ENCODE measurements at places on chromosomes 3 and 15.

GRCh38 chr15:68693071-68693470 lies 114.3 kb downstream of the CORO2B start:
- no peak for DNase-seq

DNA sequence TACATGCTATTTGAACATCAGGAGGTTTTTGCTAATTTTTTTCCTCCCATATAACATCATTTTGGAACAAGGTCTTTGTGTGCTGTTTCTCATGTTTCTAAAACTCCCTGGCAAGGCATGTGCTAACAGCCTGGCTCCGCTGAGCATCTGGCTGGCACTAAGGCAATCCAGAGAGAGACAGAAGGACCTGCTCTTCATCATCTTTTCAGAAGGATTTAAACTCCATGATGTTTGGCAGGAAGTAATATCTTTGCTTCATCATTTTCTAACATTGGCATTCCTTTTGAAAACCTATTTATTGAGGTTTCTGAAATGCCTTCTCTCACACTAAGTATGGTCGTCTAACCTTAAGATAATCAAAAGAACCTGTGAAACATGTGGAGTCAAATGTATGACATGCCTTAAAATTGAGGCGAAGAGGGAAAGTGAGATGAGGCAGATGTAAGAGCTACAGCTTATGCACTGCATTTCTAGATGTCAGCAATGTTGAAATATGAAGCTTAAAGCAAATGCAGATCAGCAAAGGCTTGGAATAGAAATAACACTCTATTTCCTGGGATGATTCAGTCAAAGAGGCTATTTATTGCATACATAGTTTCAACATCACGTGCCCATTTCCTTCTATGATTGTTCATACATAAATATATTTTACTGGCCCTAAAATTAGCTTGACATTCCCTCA lies 592.0 kb downstream of the ZNF385D start:
- no peak for DNase-seq

GRCh38 chr15:59618406-59618805 lies 6.8 kb downstream of the GCNT3 start:
- DNase-seq, result no peak

- DNase-seq, result no peak
Observed at GRCh38 chr3:105996781-105997180, 128.0 kb upstream of the CBLB start.

All from activated CD4-positive, alpha-beta T cell treated with anti-CD3 and anti-CD28 coated beads, Interleukin-2, amount 50 U/mL, for 1 hour (primary cell).